Fibroblast of skin of left quadriceps (primary cell): ENCODE measurements at places on chromosomes 3 and 15.

DNA sequence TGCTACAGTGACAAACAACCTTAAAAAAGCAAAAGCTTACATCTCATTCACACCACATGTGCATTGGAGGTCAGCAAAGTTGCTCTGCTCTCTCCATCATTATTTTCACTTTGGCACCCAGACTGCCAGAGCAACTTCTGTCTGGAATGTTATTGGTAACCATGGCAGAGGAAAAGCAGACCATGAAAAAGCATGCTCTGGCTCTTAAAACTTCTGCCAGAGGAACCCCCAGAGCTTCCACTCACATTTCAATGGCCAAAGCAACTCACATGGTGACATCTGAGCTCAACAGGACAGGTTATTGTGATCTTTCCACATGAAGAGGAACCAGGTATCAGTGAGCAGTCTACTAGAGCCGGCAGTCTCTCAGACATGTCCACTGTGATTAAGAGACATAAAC, 21.9 kb upstream of the FRMD5 start:
- DNase-seq, result no peak

- DNase-seq, result no peak
These were observed 421.7 kb upstream of the GOLIM4 start for GRCh38 chr3:168517249-168518071.

- DNase-seq, result peak; percentile 34
These were observed 401.5 kb downstream of the ZBTB20 start for GRCh38 chr3:114745322-114746240.

DNA sequence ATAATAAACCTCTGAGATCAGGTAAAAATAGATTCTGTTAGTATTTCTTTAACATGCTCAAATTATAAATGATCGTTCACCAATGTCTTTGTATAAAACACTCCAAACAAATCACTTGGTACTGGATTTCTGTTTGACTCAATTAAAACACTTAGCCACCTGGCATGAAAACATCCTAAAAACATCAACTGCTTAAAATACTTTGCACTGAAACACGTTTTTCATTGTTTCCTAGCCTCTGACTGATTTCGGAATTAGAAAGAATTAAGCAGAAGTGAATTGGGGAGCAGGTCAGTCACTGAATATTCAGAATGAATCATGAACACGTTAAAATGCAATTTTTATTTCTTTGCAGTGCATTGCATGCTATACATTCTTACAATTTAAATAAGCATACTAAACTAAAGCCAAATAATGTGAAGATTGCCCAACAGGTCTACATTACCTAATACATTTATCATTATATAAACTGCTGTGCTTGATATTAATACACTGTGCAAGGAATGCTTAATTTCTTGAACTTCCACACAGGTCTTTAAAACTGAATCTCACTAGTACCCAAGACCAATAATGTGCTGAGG, 1.6 kb downstream of the THRB start:
- no peak for DNase-seq

DNA sequence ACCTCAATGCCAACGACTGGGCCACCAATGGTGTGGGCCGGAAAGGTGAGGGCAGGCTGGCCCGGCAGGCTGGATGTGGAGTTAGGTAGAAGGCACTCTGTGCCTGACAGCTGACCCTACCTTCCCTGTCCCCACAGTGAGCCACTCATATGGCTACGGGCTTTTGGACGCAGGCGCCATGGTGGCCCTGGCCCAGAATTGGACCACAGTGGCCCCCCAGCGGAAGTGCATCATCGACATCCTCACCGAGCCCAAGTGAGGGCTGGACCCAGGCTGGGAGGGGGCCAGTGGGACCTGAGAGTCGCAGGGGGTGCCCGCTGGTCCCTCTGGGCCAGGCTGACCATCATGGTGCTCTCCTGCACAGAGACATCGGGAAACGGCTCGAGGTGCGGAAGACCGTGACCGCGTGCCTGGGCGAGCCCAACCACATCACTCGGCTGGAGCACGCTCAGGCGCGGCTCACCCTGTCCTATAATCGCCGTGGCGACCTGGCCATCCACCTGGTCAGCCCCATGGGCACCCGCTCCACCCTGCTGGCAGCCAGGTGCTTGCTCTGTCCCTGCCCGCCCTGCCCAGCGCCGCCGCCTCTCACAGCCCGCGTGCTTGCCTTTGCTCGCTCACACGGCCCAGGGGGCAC, 4.5 kb upstream of the FES start:
- DNase-seq, result no peak
